ENCODE measurements at places on chromosomes 2 and 18.
A peak's percentile ranks its signal among the peaks of the same experiment; 100 is the strongest.

GRCh38 chr2:41950666-41950960 lies 97.2 kb upstream of the PKDCC start:
- no peak for DNase-seq

- no peak for DNase-seq
Measured at GRCh38 chr2:237345411-237345810, 68.6 kb downstream of the COL6A3 start.

DNA sequence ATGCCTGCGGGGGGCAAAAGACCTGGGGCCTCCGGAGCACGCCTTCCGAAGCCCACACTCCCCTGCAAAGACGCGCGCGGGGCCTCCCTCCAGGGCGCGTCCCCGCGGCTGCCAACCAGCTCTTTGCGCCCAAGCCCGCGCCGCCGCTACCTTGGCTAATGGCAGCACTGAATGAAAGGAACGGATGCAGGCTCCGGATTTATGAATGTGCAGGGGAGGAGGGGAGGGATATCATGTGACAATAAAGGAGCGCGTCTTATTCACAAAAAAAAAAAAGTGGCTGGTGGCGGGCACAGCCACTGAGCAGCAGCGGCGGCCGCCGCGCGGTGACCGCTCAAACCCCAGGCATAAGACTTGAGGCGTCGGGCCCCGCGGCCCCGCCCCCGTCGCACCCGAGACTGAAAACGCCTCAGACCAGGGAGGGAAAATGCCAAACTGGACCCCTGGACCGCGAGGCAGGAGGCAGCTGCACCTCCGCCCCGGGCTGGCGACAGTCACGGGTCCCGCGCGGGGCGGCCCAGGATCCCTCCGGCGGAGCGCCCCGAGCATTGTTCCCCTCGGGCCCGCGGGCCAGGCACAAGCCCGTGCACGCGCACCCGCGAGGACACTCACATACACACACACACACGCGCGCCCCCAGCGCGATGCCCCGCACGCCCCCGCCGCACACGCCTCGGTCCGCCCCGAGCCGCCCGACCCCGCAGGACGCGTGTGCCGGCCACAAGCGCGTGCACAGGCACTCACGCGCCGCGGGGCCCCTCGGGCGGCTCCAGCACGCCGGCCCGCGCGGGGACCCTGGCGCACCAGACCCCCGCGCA lies 1.6 kb downstream of the SPRED2 start:
- DNase-seq, result peak; percentile 76

DNA sequence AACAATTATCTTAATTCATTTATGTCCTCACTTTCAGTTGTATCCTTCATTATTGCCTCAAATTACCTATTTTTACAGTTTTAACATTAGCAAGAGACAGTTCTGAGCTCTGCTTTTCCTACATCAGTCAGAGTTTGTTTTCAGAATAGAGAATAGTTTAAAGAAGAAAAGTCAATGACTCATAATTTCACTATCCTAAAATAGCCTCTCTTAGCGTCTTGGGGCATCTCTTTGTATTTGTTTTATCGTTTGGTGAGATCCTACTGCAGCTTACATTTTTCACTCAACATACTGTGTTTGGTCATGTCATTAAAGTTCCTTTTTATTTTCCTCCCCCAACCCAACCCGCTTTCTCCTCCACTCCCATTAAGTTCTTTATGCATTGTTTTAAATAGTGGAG lies 3.8 kb downstream of the SEC11C start:
- no peak for DNase-seq

GRCh38 chr2:158747281-158747680 lies 47.8 kb upstream of the DAPL1 start:
- no peak for DNase-seq

GRCh38 chr2:188024811-188025210 lies 266.9 kb upstream of the GULP1 start:
- no peak for DNase-seq

DNA sequence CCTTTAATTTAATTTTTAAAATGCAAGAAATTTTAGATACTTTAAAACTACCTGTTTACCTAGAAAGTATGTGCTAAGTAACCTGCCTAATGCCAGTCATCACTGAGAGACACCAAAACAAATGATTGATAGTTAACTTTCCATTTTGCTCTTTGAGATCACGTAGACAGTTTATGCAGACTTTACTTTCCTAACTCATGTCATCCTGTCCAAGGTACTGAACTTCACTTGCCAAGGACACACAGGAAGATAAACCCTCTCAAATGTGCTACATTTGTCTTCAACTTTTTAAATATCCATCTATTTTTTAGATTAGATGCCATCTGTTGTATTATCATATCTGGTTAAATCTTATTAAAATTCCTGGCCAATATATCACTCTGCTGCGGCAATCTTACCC lies 20.1 kb upstream of the SCN1A start:
- DNase-seq, result no peak

DNA sequence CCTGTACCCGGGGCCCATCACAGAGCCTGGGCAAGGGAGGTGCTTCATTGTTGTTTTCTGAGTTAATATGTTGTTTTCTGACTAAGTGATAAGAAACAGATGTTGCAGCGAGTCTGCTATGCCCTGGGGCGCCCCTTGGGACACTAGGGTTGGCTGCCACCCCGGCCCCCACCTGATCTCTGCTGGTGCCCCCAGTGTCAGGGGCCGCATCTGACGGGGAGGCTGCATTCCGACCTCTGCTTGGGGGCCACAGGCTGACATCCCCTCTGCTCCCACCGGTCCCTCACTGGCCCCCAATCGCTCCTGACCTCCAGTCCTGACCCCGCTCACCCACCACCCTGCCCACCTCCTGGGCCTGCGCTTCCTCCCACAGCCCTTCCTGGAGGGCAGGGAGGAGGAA lies 65.9 kb downstream of the LONRF2 start:
- DNase-seq, result no peak

- no peak for DNase-seq
Measured at GRCh38 chr2:109440499-109441156, 173.1 kb downstream of the SEPTIN10 start.

DNA sequence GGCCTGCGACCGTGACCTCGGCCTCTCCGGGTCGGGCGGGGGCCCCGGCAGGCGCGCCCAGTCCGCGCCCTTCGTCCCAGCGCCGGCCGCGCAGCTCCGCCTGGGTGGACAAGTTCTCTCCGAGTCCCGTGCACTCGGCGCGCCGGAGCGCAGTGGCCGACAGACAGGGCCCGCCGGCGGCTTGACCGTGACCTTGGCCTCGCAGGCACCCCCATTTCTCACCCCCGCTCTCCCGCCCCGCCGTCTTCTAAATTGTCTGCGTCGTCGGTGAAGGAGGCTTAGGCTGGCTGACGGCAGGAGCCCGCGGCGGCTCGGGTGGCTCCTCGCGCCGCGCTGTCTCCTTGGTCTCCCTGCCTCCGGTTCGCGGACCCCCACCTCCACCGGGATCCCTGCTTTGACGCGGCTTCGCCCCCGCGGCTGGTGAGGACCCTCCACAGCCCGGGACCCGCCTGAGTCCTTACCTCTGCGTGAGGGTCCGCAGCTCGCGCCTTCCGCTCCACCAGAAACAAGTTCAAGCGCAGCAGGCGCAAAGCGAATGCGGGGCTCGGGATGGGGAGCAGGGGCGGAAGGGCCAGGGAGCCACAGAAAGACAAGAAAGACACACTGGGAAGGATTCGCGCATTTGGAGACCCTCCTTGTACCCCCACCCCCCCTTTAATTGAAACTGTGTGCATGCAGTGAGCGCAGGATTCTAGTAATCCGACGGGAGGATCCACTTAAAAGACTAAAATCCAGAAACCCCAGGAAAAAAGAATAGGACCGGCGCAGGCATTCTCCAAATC lies 4.0 kb downstream of the PTGR3 start:
- DNase-seq, result no peak

DNA sequence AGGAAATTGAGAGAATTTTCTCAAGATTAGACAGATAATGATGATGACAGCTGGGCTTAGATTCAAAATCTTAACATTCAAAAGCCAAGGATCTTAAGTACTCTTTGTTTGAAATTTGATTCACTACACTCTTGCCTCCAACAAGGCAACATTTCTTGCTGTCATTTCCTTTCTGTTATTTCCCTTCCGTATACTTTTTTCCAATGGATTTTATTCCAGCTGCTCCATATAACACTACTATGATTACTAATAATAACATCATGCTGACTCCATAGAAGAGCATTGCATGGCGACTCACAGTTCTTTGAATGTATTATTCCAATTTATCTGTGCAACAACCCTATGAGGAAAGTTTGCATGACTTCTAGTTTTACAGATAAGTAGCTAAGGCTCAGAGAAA lies 33.9 kb upstream of the CCDC102B start:
- no peak for DNase-seq

DNA sequence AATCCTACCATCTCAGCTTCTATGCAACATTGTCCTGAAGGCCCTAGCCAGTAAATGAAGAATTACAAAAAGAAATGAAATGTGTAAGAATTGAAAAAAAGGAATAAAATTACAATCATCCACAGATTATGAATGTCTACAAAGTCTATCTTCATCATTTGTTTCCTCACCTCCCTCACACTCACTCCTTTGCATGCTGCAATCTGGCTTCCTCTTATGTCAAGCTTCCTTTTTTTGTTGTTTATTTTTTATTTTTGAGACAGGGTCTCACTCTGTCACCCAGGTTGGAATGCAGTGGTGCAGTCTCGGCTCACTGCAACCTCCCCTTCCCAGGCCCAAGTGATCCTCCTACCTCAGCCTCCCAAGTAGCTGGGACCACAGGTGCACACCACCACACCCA lies 129.0 kb downstream of the CABYR start:
- DNase-seq, result no peak

DNA sequence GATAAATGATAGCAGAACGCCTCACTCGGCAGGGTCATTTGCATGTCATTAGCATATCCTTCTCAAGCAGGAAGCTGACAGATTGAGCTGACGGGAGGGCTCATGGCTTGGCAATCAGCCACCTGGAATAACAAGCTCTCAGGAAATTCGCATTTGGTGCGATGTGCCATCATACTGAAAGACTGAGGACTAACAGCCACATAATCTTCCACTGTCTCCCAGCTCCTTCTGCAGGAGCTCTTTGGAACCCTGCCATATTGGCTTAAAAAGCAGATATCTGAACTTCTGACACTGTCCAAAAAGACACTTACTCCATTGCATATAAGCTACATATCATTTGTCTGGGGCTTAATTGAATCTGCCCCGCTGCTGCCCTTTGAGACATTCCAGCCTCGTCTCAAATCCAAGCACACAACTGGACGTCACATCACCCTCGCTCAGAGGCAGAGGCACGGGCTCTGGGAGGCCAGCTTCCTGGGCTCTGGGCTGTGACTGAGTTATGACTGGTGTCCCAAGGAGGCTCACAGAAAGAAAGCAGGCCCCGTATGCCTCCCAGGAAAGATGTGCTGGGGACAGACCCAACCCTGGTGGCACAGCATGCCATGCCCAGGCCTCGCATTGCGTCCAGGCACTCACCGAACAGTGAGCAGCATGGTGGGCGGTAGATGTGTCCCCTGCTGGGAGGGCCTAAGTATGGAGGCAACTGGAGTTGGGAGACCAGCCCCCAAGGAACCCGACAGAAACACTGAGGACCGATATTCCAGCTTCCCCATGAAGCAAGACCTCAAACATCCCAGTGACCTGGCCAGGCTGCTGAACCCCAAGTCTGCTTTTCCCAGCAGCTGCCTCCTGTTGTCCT lies 228.0 kb downstream of the ATAD2B start:
- DNase-seq, result no peak

- no peak for DNase-seq
Measured at GRCh38 chr2:140624200-140624599, 1506.6 kb downstream of the LRP1B start.

DNA sequence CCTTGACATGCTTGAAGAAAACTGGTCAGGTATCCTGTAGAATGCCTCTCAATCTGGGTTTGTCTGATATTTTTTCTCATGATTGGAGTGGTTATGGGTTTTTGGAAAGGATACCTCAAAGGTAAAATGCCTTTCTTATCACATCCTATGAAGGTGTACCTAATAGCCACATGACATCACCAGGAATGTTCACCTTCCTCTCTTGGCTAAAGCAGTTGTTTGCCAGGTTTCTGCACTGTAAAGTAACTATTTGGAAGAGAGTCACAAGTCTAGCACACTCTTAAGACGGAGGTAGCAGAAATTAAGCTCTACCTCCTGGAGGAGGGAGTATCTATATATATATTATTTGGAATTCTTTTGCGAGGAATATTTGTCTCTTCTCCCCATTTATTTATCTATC lies 17.9 kb upstream of the MIB1 start:
- DNase-seq, result no peak

DNA sequence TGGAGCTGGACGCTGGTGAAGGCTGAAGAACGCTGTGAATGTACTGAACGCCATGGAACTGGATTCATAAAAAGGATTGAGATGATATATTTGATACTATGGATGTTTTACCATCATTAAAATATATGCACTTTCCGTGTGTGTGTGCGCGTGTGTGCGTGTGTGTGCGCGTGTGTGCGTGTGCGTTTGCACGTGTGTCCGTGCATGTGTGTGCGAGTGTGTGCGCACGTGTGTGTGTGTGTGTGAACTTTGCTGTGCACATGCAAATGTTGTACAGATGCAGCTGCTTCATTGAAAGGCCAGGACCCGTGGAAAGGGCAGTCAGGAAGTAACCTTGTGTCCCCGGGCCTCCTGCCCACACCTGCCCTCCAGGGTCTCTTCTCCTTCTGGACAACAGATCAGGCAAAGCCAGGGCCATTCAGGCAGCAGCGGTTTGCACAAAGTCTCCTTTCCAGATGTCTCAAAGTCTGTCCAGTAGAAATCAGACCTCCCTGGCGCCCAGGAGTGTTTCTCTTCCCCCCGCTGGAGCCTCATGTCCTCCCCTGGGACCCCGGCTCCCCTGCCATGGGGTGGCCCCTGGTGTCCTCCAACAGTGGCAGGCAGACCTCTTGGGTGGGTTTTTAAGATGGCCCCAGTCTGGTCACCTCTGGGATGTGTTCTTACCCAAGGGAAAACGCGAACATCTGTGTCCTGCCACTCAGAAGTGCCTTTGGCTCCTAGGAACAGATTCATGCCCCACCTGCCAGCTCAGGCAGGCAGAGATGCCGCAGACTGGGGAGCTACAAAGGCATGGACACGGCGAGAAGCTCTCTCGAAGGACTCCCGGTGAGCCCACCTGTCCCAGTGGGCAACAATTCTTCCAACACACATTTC lies 86.1 kb upstream of the GPC1 start:
- DNase-seq, result no peak

- no peak for DNase-seq
Measured at GRCh38 chr18:48303883-48304282, 105.3 kb downstream of the ZBTB7C start.

DNA sequence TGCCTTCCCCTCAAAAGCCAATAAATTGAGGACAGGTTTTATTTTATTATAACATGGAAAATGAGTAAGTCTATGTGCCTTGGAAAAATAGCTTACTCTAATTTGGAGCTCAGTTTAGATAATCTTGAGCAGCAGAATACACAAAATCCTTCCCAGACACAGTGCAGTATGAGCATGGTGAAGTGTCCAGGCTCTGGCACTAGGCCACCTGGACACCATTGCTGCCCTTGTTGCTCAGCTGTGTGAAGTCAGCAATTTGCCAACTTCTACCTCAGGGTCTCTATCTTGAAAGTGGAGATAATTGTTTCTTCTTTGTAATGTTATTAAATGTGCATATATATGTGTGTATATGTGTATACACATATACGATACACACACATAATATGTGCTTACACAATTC lies 104.9 kb upstream of the CAVIN2 start:
- DNase-seq, result no peak

Data from CD8-positive, alpha-beta memory T cell (primary cell).